ENCODE measurements at places on chromosomes 5 and 9.

GRCh38 chr5:169648725-169649310, 11.7 kb downstream of the DOCK2 start:
- no peak for DNase-seq

DNA sequence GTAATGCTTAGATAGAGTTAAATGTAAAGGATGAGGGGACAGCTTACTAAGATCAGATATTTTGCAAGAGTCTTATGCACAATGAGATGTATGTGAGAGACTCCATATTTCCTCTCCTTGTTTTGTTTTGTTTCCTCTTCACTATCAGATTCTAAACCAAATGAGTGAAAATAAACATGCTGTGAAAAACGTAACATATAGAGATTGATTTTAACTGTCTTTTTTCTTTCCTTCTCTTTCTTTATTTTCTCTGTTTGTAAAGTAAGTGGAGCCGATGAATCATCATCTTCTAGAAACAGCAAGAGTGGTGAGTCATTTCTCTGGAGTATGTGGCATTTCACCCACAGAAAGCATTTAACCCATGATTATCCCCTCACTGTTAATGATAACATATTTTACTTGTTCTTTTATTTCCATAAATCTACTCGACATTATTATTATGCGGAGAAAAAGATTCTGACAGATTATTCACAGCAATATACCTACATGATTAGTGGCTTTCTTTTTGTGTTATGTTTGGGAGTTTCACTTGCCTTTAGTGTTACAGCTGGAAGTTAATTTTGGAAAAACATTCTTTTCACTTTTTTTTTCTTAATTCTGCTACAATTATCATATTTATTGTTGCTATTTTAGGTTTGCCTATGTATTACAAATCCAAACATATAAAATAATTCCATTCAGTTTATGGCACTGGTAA, 2.1 kb upstream of the ANXA1 start:
- DNase-seq: peak; percentile 59

- no peak for DNase-seq
These were observed 173.3 kb downstream of the FGF18 start for GRCh38 chr5:171592736-171593135.

DNA sequence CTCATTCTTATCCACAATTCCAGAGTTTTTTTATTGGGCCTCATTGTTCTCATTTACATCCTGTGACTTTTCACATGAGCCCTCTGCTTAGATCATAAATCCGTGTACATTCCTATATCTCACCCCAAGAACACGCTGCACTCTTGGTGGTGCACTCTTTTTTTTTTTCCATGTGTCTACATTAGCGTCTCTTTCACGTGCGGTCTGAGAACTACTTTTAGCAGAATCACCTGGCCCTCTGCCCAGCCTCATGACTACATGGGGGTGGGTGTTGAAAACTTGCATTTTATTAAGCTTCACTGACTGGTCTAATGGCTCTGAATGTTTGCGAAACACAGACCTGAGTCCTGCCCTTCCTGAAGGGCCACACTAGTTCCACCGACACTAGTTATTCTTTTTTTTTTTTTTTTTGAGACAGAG, 18.6 kb downstream of the C9orf57 start:
- DNase-seq: peak; percentile 63

DNA sequence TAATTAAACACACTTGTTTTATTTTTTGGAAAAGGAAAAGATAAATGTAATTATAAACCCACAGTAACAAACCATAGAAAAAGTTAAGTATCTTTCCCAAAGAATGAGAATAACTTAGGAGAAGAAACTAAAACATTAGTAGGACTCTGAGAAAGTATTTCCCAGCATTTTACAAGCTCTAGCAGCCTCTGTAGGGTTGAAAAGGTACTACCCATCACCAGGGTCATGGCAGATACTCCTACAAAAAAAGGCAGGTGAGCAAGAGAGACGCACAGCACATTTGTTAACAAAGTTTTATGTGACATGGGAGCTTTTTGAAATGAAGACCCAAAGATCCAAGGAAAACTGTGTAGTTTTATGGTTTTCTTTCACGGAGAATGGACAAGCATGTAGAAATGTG, 77.7 kb upstream of the FAM169A start:
- no peak for DNase-seq

- no peak for DNase-seq
These were observed 1865.4 kb downstream of the MAT2B start for GRCh38 chr5:165370794-165371193.

GRCh38 chr5:148949841-148950470, 112.9 kb downstream of the SH3TC2 start:
- no peak for DNase-seq

- DNase-seq: no peak
These were observed 22.9 kb upstream of the TEX10 start for GRCh38 chr9:100375658-100376057.

- no peak for DNase-seq
These were observed 10.7 kb downstream of the WNK2 start for GRCh38 chr9:93194641-93195040.

DNA sequence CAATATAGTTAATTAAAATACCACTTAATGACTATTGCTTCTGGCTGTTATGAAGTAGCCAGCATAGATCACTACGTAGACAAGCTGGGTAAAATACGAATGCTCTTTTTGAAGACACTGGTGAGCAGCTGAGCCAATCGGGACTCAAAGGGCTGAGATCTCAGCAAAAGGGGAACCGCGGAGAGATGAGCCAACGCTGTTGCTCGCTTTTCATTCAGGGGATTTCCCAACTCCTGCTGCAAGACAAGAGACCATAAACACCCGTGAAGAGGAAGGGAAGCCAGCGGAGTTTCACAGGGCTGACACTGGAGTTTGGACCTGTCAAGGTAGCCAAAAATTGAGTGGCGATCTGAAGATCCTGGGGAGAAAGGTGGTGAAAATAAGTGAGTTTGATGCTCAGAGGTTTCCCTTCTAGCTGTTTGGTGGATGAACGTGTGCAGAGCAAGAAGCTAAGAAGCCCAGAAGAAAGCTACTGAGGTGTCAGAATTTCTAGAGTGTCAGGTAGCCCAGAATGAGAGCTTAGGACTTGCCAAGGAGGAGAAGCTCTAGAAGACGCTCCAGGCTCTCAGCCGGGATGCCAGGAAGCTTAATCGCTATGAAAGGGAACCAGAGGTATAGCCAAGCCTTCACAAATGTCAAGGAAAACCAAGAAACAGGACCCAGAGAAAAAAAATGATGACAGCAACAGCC, 79.6 kb upstream of the RNU6ATAC start:
- DNase-seq: peak; percentile 58

DNA sequence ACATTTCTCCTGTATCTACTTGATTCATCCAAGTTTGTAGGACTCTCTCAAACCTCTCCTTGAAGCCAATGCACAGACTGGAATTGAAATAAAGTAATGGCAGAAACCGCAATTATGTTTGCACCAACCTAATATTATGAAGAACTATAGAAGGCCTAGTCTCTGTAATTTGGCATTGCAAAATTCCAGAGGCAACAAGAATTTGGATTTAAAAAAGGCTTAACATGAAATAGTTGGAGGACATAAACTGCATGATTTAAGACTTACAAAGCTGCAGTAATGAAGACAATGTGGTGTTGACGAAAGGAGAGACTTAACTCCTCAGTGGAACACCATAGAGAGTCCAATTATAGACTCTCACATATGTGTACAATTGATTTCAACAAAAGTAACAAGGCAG, 117.8 kb upstream of the MINAR2 start:
- no peak for DNase-seq

- DNase-seq: no peak
These were observed 17.1 kb upstream of the SYNPO start for GRCh38 chr5:150623152-150623877.

- DNase-seq: no peak
These were observed 71.3 kb downstream of the PPARGC1B start for GRCh38 chr5:149801307-149801990.

- no peak for DNase-seq
These were observed 89.2 kb downstream of the ACER2 start for GRCh38 chr9:19498015-19498414.

DNA sequence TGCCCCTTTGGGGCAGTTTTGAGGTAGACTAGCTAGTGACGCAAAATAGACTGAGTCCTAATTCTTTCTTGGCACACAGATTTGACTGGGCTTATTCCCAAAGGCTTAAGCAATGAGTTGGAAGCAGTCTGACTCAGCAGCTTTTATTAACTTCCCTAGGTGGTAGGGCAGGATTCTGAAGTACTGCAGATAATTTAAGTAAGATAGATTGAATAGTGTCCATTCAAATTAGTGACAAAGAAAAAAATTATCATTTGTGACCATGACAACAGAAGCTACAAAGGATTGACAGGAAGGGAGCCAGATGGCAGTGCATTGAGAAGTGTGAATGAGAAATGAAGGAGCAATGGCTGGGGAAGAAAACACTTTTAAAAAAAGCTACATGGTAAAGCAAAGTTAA, 649.4 kb downstream of the CDH9 start:
- no peak for DNase-seq

DNA sequence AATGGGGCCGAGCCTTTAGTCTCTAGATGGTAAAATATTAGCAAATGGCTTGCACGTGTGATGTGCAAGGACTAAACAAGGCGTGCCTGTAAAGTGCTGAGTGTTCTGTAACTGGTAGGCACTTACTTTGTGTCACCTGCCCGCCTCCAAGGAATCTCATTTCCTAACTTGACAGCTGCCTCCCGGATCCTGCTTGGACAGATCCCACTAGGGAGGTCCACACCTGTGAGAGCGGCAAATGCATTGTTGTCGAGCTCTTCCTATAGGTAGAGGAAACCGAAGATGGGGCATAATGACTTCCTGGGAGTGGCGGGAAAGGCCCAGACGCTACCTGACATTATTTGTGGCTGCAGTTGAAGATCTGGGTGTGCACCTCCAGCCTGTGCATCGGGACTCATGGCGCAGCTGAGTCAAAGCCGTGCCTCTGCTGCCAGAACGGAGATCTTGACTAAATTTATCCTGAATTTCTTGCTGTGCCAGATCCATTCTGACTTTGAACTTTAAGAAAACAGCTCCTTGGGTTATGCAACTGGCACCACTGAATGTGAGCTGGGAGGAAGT, 79.8 kb downstream of the TENT4A start:
- DNase-seq: no peak

- DNase-seq: no peak
These were observed 127.7 kb downstream of the TMC1 start for GRCh38 chr9:72649127-72649442.

DNA sequence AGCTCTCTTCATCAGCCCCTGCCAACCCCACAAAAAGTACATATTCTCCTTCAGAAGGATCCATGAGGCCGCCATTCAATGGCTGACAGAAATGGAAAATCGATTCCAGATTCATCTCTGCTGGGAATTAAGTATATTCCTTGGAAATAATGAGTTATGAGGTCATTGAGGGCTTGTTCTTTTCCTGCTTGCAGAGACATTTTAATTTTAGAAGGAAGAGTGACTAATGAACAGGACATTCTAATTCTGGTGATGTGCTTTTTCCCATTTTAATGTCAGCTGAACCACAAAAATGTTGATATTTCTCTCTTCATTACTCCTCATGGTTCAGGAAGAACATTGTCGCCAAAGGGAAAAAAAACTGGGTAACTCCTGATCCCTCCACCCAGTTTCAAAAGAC, 314.0 kb downstream of the PIK3R1 start:
- peak; percentile 57 for DNase-seq

GRCh38 chr9:114291064-114291474, 31.8 kb upstream of the ORM1 start:
- DNase-seq: peak; percentile 78

DNA sequence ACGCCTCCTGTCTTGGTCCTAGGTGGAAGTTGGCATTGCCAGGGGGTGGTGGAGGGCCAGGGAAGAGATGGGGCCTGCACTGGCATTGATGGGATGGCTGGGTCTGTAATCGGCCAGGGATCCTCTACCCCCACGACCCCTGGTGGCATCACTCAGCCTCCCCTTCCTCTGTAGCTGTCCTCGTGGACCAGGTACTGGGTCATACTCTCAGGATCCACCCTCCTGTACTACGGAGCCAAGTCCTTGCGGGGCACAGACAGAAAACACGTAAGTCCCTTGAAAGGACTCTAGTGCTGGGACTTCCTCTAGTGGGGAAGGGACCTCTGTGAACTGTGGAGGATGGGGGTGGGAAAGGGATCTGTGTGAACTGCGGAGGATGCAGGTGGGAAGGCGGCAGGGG, 52.1 kb upstream of the GARNL3 start:
- no peak for DNase-seq

DNA sequence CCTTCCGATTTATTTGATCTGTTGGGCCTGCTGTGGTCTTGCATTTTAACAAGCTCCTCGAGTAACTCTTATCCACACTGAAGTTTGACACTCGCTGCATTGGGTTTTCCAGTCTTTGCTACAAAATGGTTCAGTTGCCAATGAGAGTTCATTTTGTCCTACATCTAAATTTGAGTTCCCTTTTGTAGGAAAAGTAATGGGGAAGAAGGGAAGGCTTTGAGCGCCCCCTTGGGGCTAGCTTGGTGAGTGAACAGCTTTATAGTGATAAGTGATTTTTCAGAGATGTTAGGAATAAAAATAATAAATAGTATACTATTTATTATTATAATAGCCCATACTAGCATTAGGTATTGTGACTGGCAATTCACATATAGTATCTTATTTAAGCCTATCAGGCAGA, 89.9 kb upstream of the GNAQ start:
- peak; percentile 43 for DNase-seq

- DNase-seq: peak; percentile 74
These were observed 61.7 kb downstream of the OTULIN start for GRCh38 chr5:14726066-14726838.

DNA sequence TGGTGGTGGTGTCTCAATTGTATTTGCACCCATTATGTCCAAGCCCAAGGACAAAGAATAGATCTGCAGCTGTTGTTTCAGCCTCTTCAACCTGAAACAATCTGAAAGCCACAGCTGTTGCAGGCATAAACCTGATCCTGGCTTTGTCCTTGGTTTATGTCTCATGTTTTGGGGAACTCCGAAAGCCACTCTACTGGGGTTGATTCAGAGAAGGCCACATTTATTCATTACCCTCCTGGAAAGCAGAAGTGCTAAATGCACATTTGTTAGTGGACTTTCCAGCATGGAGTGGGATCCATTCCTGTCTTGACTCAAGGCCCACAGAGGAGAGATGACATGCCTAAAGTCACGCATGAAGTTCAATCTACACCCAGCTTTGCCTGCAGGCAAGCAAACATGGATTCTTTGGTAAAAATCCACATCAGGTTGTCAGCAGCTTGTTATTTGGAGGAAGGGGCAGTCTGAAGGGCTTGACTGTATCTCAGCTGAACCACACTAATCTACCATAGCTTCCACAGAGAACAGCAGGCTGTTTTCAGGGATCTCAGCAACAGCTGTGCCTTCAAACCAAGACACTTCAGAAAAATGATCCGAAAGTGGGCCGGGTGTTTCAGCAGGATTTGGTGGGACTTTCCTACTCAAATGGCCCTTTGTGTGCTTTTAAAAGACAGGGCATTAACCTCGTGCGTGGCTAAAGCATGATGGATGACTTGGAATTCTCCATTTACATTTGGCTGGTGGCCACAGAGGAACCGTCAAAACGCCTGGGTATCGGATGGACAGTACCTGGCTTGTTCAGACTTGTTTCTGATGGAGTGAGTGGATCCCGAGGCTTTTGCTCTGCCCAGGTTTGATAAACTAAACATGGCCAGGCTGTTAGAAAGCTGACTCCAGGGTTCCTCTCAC, 36.2 kb upstream of the ADAM19 start:
- DNase-seq: no peak

GRCh38 chr9:35406183-35406959, 83.5 kb upstream of the RUSC2 start:
- DNase-seq: no peak
